Thoracic aorta endothelial cell (primary cell): ENCODE measurements at places on chromosomes 5 and 9. TPM values are rescaled to one million over a fixed set of nuclear protein-coding genes. Genes with fewer than 3 reads are reported as not detected.

Gene SPINK7
- total RNA-seq = not detected in 2 replicates

Gene NUDT12
- total RNA-seq = 8.3 and 8.6 TPM in 2 replicates

Gene TMEM252
- not detected in 2 replicates for total RNA-seq

Gene CCDC180
- total RNA-seq = 0.79 and 1.5 TPM in 2 replicates

Gene ORM2
- total RNA-seq = not detected in 2 replicates

Gene KIF4B
- total RNA-seq = 0.29 and 1.7 TPM in 2 replicates

Gene FOXD4L4
- total RNA-seq = 0.29 TPM in 1 of 2 replicates, not detected in the other

Gene SOX30
- total RNA-seq = not detected in 2 replicates

Gene PCDHAC2
- 1.8 and 3.3 TPM in 2 replicates for total RNA-seq

Gene C9
- total RNA-seq = 0.07 and 0.13 TPM in 2 replicates

Gene WDR55
- total RNA-seq = 25.3 and 26.6 TPM in 2 replicates

Gene TAF11L5
- not detected in 2 replicates for total RNA-seq

Gene PDZD2
- total RNA-seq = 1.7 and 4.0 TPM in 2 replicates

Gene FBXO4
- total RNA-seq = 8.8 and 9.4 TPM in 2 replicates

Gene SLC6A18
- not detected in 2 replicates for total RNA-seq

Gene LCN12
- total RNA-seq = not detected in 2 replicates

Gene PFN3
- total RNA-seq = not detected in 2 replicates

Gene THBS4
- total RNA-seq = not detected in 2 replicates

Gene JAKMIP2
- not detected in 2 replicates for total RNA-seq

Gene PTCD2
- total RNA-seq = 12.5 and 12.8 TPM in 2 replicates

Gene PCDHA13
- not detected in 2 replicates for total RNA-seq

Gene FTMT
- total RNA-seq = not detected in 2 replicates

Gene PCDHA5
- under 0.01 and 0.07 TPM in 2 replicates for total RNA-seq

Gene TICAM2
- total RNA-seq = 1.7 and 3.4 TPM in 2 replicates

Gene BASP1
- total RNA-seq = 82.9 and 92.2 TPM in 2 replicates

Gene NSD1
- total RNA-seq = 75.9 and 83.3 TPM in 2 replicates

Gene PRLR
- total RNA-seq = not detected in 2 replicates

Gene FAM221B
- not detected in 2 replicates for total RNA-seq

Gene SLC23A1
- total RNA-seq = not detected in 2 replicates

Gene ADGRV1
- total RNA-seq = under 0.01 and 0.50 TPM in 2 replicates

Gene SH3PXD2B
- total RNA-seq = 33.8 and 36.3 TPM in 2 replicates

Gene NFIB
- 175 and 191 TPM in 2 replicates for total RNA-seq

Gene SHOC1
- not detected in 2 replicates for total RNA-seq

Gene IL7R
- 2.1 and 3.7 TPM in 2 replicates for total RNA-seq

Gene PAPPA
- under 0.01 and 0.13 TPM in 2 replicates for total RNA-seq

Gene ANKRD31
- under 0.01 and 0.07 TPM in 2 replicates for total RNA-seq

Gene STKLD1
- 0.57 and 3.1 TPM in 2 replicates for total RNA-seq

Gene HSPA5
- total RNA-seq = 197 and 246 TPM in 2 replicates

Gene RETREG1
- total RNA-seq = 0.27 and 0.65 TPM in 2 replicates

Gene NEUROG1
- not detected in 2 replicates for total RNA-seq

Gene ARHGEF28
- 110 and 120 TPM in 2 replicates for total RNA-seq

Gene NUDCD2
- total RNA-seq = 9.7 and 9.8 TPM in 2 replicates

Gene TSSK1B
- under 0.01 TPM in 1 of 2 replicates, not detected in the other for total RNA-seq

Gene SLC28A3
- not detected in 2 replicates for total RNA-seq
